ENCODE measurements at places on chromosomes 2 and 18.

DNA sequence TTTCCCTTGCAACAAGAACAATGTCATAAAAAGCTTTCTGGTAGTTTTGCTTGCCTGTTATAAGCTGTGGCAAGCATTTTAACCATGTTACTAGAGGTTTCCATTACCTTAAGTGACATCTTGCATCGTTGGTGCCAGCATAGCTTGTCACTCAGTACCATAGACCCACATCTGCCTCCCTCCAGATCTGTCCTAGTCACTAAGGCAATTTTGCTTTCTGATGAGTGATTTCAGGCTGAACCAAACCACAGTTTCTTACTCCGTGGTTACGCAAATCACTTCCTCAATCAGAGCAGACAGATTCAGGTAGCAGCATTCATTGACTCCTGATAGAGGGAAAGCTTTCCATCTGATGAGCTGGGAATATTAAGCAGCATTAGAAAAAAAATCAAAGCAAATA lies 1057.5 kb upstream of the FAM98A start:
- no peak for DNase-seq

- no peak for DNase-seq
These were observed 843.2 kb upstream of the FANCL start for GRCh38 chr2:59084326-59084725.

- no peak for DNase-seq
These were observed 24.9 kb upstream of the BZW1 start for GRCh38 chr2:200786826-200787225.

DNA sequence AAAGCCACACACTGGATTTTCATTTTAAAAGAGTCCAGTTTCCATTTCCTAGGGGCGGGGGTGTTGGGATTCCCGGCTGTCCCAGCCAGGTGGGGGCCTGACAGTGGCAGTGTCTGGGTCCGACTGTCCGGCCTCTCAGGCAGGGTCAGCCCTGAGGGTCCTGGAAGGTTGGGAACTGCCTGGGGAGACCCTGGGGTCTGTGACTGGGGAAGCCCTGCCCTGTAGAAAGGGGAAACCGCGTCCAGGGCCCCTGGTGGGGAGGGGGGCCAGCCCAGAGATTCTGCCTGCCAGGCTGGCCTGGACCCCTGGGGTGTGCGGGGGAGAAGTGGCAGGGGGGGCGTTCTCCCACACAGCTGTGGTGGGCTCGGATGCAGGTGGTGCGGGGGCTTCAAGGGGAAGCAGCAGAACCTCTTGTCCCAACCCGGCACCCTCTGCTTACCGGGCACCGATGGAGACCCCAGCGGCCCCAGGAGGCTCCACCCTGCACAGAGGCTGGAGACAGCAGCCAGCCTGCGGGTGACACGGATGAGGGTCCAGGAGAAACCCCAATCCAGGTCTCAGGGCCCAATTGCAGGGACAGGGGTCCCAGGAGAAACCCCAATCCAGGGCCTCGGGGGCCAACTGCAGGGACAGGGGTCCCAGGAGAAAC lies 4.9 kb downstream of the RTP5 start:
- DNase-seq, result no peak

DNA sequence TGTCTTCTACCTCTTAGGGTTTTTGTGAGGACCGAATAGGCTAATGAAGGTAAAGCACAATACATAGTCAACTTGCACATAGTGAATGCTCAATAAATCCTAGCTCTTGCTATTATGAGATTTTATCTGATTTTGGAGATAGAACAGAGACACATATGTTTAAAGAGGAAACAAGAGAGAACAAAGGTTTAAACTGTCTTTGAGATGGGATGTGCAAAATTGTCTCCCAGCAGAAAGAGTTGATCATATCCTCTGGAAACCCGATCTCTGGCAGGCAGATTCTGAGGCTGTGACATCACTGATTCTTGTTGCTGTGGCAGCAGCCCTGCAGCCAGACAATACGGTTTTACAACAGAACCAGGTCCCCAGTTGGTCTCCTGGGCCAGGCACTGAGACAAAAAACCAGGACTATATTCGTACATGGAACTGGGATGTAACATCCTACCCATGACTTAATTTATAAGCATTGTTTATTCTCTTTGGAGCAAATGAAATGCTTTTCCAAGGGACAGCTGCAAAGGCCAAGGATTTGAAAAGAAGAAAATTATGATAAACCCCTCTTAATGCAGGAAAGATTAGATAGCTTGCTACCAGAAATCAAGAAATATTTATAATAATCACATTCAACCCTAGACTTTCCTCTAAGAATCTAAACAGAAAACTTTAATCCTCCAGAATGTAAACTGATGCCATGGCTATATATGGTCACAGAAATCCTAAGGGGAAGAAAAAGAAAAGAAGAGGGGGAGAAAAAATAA lies 80.2 kb downstream of the SLC8A1 start:
- no peak for DNase-seq

GRCh38 chr2:12326449-12327190 lies 390.1 kb upstream of the TRIB2 start:
- peak; percentile 15 for DNase-seq

DNA sequence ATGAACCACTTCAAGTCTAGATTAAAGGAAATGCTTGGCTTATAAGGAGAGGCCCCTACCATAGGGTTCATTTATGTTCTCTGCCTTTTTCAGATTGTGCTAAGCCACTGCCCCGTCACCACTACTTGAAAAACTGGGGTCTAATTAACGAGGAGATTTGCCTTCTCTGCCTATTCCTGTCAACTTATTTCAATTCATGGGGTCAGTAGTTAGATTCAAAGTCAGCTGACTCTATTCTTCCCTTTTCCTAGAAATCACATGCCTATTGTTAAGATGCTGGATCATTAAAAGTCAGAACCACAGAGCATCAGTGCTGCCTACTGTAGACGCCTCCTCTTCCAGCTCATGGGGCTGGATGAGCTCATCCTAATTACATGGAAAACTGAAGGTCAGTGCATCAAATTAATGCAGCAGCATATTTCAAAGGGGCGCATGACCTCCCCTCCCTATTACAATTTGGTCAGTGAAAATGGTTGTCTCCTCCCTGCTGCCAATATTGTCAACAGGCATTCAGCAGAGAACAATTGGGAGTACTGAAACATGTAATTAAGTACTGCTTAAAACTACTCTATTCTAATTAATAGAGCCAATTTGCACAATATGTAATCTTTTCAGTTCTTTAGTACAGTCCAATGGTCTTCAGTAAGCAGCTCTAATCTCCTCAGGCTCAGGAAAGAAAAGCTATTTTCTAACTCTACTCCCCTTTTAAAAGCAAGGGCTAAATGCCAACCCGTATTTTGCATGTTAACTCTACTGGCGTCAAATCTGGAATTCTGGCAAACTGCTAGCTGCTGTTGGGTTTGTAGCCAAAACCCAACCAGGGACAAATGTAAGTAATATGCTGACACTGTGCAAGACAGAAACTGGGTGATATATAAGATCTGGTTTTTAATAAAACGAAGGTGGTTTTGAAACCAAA lies 117.4 kb upstream of the ITGB6 start:
- DNase-seq, result no peak

- no peak for DNase-seq
These were observed 55.9 kb upstream of the CREB1 start for GRCh38 chr2:207473931-207474235.

GRCh38 chr2:56248965-56249742 lies 65.4 kb downstream of the CCDC85A start:
- no peak for DNase-seq

DNA sequence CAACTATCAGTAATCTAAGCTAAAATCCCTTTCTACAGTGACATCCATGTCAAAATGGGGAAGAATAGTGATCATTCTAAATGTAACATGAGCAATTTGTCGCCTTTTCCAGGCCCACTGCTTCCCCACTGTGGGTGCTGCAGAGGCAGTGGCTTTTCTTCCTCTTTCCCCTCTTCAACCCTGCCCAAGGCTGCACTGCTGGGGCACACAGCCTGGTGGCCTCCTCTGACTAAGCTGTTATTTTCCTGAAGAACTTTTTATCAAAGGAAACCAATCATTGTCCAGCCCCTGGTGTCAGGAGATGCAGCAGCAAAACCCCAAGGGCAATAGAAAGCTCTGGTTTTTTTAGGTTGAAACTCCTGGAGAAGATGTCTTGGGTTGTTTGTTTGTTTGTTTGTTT lies 117.6 kb upstream of the KLF7 start:
- no peak for DNase-seq

- no peak for DNase-seq
These were observed 124.1 kb downstream of the DNAH6 start for GRCh38 chr2:84640411-84640810.

GRCh38 chr18:75377926-75378325 lies 49.6 kb downstream of the SMIM21 start:
- DNase-seq, result no peak

DNA sequence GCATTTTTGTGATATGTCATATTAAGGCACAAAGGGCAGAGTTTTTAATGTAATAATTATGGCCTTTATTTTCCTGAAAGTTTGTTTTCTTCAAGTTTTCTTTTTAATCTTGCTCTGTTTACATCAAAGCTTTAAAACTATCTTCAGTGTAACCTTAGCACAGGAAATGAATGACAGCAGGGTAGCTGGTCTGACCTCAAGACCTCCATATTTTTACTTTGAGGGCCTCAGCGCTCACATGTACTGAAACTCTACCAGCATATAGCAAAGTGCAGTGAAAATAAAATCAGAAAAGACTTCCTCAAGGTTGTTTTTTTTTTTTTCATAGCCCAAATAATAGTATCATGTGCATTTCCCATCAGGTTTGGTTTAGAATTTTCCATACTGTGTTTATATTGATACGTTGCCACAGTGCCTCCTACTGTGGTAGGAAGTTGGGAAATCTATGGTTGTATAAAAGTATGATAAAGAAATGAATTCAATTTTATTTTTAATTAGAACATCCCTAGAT lies 163.4 kb downstream of the UBE2E3 start:
- DNase-seq, result peak; percentile 66

DNA sequence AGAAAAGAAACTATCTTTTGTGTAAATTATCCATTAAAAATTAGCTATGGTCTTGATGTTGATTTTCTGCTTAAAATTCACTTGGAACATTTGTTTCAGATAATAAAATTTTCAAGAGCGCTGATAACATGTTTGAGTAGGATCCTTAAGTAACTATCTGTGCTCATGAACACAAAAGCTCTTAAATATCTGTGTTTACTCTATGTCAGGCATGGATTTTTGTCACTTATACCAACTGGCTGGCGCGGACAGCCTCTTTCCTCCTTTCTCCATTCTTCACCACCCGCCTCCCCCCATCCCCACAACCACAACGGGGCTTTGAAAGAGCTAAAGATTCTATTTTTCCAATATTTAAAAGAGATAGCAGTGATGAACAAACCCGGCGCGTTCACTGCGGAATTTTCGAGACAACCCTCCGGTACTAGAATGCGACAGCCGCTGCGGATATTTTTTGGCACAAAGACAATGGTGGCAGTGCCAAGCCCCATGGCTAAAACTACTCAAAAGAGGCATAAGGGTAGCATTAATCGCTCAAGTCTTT lies 181.5 kb downstream of the TCF4 start:
- DNase-seq, result no peak

GRCh38 chr2:169046440-169047151 lies 15.5 kb upstream of the ABCB11 start:
- DNase-seq, result no peak

- DNase-seq, result no peak
These were observed 147.7 kb downstream of the TWIST2 start for GRCh38 chr2:238995634-238996033.

Data from CD4-positive, alpha-beta T cell treated with Interleukin-17A for 1 hour (primary cell).